ENCODE measurements at places on chromosomes 6 and 20.
A peak's percentile ranks its signal among the peaks of the same experiment; 100 is the strongest.

DNA sequence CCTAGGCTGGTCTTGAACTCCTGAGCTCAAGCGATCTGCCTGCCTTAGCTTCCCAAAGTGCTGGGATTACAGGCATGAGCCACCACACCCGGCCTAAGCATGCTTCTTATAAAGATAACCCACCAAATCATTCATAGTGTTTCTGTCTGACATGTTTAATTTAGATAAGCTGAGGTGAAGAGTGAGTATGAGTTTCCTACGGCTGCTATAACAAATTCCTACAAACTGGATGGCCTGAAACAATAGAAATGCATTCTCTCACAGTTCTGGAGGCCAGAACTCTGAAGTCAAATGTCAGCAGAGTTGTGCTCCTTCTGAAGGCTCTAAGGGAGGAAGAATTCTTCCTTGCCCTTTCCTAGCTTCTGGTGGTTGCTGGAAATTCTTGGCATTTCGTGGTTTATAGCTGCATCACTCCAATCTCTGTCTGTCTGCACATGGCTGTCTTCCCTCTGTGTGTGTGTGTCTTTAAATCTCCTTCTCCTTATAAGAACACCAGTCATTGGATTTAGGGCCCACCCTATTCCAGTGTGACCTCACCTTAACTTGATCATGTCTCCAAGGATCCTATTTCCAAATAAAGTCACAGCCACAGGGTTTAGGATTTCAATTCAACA, 29.9 kb downstream of the MAPK13 start:
- peak; percentile 52 for DNase-seq

GRCh38 chr6:84492241-84493165, 265.1 kb upstream of the CEP162 start:
- DNase-seq, result no peak

GRCh38 chr20:22915512-22915911, 119.6 kb upstream of the SSTR4 start:
- DNase-seq, result no peak

DNA sequence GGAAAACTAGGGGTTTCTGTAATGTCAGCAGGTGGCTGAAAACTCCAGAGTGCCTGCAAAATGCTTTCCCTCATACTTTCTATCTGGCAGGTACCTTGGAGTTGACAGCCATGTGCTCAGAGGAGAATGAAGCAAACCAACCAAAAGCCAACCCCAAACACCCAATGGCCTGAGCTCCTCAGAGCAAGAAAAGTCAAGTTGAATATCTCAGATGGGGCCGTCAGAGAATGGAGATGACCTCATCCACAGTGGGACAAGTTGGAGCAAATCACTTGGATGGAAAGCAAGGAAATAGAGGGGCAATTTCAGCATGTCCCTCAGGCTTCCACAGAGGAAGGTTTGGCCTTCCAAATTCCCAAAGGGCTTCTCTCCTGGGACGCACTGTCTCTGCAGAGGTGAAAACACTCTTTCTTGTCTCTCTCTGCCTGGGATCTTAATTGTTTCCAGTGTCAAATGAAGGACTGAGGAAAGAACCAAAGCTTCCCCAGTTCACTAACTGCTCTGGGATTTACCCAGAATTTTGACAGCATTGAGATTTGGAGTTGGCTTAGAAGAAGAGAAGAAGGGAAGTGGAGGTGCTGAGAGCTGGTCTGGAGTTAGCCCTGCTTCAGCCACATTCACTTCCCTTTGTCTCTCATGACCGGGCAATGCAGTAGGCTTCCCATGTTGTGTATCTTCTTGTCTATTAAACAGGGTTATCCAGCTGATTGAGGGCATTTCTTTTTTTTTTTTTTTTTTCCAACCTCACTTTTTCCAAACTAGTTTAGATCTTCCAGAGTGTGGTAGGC, 42.2 kb downstream of the PRND start:
- DNase-seq, result no peak

DNA sequence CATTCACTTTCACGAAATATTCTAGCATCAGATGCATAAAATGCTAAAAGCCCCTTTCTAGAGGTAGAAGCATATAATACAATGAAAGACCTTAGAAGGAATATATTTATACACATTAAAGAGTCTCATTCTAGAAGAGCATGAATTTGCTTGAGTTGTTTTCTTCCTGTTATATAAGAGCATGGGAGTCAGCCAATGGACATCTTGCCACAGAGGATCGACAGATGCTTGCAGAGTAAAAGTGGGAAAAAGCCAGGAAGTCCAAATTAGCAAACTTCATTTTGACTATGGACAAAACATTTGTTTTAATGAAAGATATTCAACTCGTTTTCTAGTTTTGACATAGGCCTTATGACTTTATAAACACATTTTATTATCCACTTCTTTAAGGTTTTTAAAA, 44.2 kb upstream of the RIPPLY2 start:
- no peak for DNase-seq

GRCh38 chr6:1247056-1247455, 64.8 kb upstream of the FOXQ1 start:
- no peak for DNase-seq

DNA sequence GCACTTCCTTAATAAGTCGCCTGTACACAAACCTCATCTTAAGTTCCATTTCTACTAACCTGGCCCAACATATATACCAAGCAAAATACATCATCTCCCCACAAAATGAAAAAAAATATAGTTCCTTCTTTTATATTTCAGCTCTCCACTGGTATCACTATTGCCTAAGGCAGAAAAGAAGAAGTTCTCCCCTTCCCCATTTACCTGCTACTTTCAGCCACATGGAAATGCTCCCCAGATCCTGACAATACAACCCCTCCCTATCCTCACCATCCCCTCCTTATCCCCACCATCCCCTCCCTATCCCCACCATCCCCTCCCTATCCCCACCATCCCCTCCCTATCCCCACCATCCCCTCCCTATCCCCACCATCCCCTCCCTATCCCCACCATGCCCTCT, 175.7 kb downstream of the LINC00237 start:
- DNase-seq, result no peak

DNA sequence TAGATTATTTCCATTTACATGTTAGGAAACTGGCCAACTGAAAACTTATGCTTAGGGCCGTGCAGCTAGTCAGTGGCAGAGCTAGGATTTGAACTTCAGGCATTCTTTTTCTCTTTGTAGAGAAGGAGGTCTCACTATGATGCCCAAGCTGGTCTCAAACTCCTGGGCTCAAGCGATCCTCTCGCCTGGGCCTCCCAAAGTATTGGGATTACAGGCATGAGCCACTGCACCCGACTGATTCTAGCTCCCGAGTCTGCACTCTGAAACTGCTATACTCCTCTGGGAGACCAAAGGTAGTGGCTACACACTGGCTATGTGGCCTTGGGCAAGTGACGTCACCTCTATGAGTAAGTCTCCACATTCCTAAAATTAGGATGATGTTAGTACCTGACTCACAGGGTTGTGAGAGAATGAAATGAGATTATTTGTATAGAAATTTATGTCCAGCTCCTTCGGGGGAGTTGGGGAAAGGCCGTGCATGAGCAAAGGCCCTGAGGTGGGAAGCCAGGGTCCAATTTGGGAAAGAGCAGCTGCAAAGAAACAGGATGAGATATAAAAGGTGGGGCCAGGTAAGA, 6.4 kb downstream of the PLTP start:
- DNase-seq, result peak; percentile 89

GRCh38 chr6:149840345-149841075, 23.6 kb downstream of the LRP11 start:
- DNase-seq, result peak; percentile 81

DNA sequence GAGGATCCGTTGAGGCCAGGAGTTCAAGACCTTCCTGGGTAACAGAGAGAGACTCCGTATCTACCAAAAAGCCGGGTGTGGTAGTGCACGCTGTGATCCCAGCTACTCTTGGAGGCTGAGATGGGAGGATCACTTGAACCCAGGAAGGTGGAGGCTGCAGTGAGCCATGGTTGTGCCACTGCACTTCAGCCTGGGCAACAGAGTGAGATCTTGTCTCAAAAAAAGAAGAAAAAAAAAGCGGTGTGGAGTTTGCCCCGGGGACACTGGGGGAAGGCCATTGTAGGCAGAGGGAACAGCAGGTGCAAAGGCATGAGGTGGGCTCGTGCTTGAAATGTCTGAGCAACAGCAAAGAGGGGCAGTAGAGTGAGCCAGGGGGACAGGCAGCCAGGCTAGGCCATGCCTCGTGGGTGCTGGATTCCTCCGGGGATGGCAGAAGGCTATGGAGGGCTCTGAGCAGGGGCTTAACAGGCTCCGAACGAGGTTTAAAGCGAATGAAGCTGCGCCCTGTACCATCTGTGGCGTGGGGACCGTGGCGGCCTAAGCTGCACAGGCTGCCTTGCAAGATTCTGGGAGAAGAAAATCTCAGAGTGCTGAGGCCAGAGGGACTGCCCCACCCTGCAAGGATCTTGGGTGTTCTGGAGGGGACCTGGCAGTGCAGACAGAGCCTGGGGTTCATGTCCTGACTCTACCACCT, 36.9 kb upstream of the NOL4L start:
- DNase-seq, result no peak

DNA sequence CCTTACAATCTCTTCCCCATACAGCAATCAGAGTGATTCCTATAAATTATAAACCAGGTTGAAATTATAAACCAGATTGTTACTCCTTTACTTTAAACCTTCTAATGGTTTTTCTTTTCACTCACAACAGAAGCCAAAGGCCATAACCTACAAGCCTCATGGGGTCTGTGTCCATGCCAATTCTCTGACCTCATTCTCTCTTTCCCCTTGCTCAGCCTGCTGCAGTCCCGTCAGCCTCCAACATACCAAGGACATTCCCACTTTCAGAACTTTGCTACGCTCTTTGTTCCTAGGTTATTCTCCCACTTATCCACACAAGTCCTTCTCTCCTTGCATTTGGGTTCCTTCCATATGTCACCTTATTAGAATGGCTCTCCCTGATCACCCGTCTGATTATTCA, 277.9 kb upstream of the TCF21 start:
- DNase-seq, result peak; percentile 61

- no peak for DNase-seq
These were observed 50.8 kb downstream of the OR2B2 start for GRCh38 chr6:27861276-27861840.

GRCh38 chr6:43980004-43980795, 147.1 kb downstream of the MRPL14 start:
- no peak for DNase-seq

- peak; percentile 11 for DNase-seq
These were observed 19.1 kb upstream of the MYLIP start for GRCh38 chr6:16109659-16110305.

DNA sequence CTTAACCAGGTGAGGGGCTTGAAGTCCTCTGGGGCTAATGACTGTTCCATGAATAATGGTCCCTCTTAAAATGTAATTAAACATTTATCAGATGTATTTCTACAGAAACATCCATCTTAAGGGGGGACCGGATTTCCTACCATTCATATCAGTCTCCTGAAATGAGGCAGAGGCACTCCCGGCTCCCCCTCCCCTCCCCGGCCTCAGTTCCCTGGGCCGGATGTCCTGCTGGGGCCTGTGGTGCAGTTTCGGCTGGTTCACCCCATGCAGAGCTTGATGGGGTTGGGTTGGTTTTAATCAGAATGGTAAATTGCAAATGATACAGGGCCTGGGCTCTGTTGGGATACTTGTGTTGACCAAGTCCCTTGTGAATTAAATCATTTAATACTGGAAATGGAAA, 349.4 kb downstream of the PREX1 start:
- no peak for DNase-seq

GRCh38 chr20:33672426-33673113, 1.7 kb downstream of the NECAB3 start:
- DNase-seq, result no peak

DNA sequence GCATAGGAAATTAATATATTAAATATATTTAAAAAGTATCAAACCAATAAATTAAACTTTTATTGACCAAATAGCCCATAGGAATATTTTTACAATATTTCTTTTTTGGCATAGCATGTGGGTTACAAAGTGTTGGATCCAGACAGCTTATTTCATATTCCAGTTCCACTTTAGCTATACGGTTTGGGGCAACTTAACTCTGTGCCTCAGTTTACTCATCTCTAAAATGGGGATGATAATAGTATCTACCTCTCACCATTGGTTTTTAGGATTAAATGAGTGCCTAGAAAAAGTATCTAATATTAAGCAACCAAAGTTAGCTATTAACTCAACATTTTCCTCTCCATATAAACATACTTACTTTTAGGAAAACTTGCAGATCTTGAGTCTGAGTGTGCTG, 243.8 kb downstream of the TBC1D32 start:
- DNase-seq, result no peak

GRCh38 chr6:167827583-167828324, 1.0 kb downstream of the AFDN start:
- peak; percentile 53 for DNase-seq

DNA sequence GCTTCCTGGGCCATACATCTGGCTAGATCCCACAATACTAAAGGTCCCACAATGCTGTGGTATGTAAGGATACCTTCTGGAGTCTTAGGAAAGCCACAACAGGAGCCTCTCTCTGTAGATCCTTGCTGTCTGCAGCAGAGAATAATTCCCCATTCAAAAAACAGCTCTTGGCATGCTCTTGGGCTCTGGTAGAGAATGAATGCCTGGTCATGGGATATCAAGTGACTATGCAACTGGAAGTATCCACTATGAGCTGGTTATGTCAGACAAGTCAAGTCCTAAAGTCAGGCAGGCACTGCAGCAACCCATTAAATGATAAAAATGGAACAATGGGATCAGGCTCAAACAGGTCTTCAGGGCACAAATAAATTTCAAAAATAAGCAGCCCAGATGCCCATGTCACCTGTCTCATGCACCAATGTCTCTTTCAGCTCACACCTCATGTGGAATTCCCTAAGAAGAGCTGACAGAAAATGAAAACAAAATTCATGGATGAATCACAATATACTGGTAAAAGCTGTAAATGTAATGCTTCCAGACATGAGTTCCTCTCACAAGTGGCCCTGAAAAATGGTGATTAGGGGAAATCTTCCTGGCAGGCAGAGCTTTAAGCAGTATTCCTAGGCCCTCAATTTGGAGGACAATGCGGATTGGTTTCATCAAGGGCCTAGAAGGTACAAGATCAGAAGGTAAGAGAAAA, 4.3 kb downstream of the AK9 start:
- no peak for DNase-seq

GRCh38 chr20:63498960-63499337, at the start of gene EEF1A2:
Gene EEF1A2 (minus strand): TSS chr20:63499083. CDS start chr20:63497763, 1,320 bp downstream.
- DNase-seq, result no peak

DNA sequence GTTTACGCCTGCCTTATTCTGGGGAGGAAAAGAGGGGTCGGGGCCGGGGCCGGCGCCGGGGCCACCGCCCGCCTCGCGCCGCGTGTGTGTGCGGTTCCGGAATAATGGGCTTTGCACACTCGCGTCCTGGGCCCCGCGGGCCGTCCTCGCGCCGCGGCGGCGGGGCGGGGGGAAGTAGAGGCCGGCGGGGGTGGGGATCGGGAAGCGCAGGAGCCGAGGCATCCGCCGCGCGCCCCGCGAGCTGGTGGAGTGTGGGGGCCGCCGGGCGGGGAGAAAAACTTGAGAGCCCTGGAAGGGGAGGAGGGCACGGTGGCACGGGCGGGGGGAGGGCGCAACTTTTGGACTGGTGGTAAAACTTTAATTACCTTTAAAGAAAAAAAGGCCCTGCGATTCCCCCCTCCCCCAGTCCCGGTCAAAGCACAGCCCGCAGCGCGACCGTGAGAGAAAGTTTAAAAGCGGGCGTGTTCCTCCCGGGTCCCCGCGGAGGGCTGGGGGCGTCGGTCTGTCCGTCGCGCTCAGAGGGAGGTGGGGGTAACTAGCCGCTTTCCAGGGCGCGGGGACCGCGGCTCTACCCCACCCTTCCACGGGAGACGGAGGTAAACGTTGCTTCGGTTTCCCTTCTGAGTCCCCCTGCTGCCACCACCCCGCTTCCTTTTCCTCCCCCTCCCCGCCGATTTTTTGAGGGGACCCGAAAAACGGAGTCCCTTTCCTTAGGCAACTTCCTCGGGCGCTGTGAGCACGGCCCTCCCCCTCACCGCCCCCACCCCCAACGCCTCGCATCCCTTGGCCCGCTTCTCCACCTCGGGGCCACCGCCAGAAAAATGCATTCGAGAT, 1.9 kb downstream of the L3MBTL3 start:
- DNase-seq, result peak; percentile 19

Data from cardiac fibroblast (primary cell).